ENCODE measurements at places on chromosomes 11 and 22. TPM values are rescaled to one million over a fixed set of nuclear protein-coding genes. Genes with fewer than 3 reads are reported as not detected.

C11orf86 gene
- total RNA-seq, result 73.3 TPM

NCR3LG1 gene
- 2.4 TPM for total RNA-seq

SLC22A8 gene
- not detected for total RNA-seq

OR10AG1 gene
- not detected for total RNA-seq

RFPL1 gene
- total RNA-seq, result not detected

C11orf21 gene
- total RNA-seq, result not detected

SLC29A2 gene
- 9.5 TPM for total RNA-seq

PRSS23 gene
- total RNA-seq, result 385 TPM

CCDC188 gene
- not detected for total RNA-seq

CACNA1I gene
- total RNA-seq, result 0.08 TPM

BAD gene
- total RNA-seq, result 72.5 TPM

TBX10 gene
- total RNA-seq, result not detected

L3MBTL2 gene
- total RNA-seq, result 17.8 TPM

ATG16L2 gene
- 4.2 TPM for total RNA-seq

MMP7 gene
- total RNA-seq, result 23.4 TPM

ZNRF3 gene
- 6.6 TPM for total RNA-seq

CATSPER1 gene
- total RNA-seq, result 1.2 TPM

CCDC89 gene
- not detected for total RNA-seq

DGKZ gene
- total RNA-seq, result 48.2 TPM

PRR5L gene
- 13.7 TPM for total RNA-seq

HBG2 gene
- total RNA-seq, result not detected

OR6T1 gene
- not detected for total RNA-seq

C1QTNF5 gene
- not detected for total RNA-seq

PANX2 gene
- total RNA-seq, result 5.8 TPM

MUC6 gene
- total RNA-seq, result not detected

OVOL1 gene
- 0.12 TPM for total RNA-seq

ROBO4 gene
- total RNA-seq, result not detected

OR56A1 gene
- not detected for total RNA-seq

KCNJ5 gene
- total RNA-seq, result 0.05 TPM

BATF2 gene
- total RNA-seq, result 0.58 TPM

ANO5 gene
- 1.6 TPM for total RNA-seq

FZD4 gene
- 1.3 TPM for total RNA-seq

SLC17A6 gene
- total RNA-seq, result not detected

PHLDA2 gene
- 81.8 TPM for total RNA-seq

PHOX2A gene
- not detected for total RNA-seq

LRRC32 gene
- total RNA-seq, result 0.22 TPM

ZNF215 gene
- total RNA-seq, result 0.86 TPM

MRGPRX3 gene
- not detected for total RNA-seq

ZP1 gene
- 0.10 TPM for total RNA-seq

BEST1 gene
- 4.6 TPM for total RNA-seq

SYCE3 gene
- 0.22 TPM for total RNA-seq
